ENCODE measurements at places on chromosomes 16 and 17.
A peak's percentile ranks its signal among the peaks of the same experiment; 100 is the strongest.

DNA sequence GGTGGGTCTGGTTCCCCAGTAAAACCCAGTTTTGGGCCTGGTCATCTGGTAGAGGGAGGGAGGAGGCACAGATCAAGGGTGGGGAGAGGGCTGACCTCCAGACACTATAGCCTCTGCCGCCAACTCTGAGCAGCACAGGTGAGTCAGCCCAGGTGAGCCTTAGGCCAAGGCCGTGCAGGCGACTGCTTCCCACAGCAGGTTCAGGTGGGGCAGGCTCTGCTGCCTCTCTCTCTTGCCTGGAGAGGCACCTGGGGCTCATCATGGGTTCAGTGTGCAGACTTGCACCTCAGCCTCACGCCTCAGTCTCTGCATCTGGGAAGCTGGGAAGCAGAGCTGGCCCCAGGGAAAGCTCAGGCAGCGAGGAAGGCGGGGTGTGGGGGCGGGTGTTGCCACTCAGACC, 37.8 kb upstream of the IL34 start:
- no peak for DNase-seq

DNA sequence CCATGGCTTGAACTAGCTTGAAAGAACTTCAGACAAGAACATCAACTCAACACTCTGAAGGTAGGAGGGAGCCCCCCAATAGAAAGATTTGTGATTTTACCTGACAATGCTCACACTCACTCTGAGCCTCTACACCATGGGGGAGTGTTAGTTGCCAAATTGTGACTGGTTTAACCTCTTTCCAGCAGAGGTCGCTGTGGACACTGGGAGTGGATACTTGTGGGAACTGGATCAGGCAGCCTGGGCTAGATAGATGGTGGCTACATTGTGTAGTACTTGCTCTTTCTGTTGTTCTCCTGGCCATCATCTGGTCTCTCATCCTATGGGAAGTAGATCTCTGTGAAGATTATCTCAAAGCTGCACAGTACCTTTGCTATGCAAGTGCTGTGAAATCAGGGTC, 2.9 kb downstream of the SMPD3 start:
- DNase-seq: peak; percentile 42

DNA sequence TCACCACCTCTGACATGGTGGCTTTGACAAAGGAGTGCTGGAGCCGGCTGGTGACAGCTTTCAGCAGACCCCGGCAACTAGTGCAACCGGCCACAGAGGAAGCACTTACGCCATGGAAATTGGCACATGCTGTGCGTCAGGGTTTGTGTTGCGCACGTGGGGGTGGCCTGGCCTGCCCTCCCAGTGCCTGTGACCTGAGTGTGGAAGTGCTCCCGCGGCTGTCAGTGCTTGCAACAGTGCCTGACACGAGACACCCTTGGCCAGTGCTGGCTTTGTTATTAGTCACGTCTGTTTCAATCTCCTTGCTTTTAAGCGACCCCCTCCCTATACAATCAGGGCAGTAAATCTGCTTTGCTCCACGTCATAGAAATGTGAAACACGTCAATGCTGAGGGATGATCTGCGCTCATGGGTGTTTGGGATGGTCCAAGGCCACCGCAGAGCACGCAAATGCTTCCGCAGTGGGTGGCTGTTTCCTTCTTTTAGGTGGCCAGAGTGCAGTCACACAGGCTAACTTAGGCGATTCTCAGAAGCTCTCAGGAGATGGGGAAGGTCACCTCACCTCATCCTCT, 64.3 kb downstream of the PGS1 start:
- DNase-seq: no peak

GRCh38 chr17:32525122-32525521, 38.3 kb downstream of the CDK5R1 start:
- DNase-seq: no peak

- DNase-seq: no peak
These were observed 30.3 kb upstream of the CDH15 start for GRCh38 chr16:89140981-89141883.

DNA sequence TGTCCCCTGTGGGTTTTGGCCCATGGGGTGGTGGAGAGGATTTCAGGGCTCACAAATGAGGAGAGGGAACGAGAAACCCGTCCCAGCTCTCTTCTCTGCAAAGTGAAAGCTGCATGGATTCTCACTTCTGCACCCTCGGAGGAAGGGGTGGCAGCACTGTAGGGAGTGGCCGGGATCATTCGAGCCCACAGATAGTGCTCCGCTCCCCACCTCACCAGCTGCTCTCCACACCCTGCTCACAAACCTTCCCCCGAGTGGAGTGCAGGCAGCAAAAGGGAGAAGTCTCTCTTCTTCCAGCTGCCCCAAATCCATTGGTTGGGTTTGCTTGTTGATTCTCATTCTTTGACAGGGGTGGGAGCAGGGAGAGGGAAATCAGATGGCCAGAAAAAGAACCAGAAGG, 20.1 kb downstream of the STAT5A start:
- DNase-seq: no peak

DNA sequence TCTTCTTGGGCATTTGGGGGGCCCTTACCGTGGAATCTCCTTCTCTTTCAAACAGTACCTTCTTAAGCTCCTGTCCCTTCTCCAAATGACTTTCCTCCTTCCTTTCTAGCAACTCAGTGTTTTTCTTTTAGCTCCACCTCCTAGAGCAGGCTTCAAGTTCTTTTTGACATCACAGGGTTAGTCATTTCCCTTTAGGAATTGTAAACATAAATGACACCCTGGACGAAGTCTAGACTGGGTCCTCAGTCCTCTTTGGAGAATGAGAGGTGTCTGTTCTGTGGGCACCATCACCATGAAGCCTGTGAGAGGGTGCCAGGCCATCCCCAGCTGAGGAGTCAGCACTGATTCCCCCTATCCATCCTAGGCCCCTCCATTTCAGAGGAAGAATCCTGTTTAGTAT, 94.7 kb downstream of the SALL1 start:
- no peak for DNase-seq

DNA sequence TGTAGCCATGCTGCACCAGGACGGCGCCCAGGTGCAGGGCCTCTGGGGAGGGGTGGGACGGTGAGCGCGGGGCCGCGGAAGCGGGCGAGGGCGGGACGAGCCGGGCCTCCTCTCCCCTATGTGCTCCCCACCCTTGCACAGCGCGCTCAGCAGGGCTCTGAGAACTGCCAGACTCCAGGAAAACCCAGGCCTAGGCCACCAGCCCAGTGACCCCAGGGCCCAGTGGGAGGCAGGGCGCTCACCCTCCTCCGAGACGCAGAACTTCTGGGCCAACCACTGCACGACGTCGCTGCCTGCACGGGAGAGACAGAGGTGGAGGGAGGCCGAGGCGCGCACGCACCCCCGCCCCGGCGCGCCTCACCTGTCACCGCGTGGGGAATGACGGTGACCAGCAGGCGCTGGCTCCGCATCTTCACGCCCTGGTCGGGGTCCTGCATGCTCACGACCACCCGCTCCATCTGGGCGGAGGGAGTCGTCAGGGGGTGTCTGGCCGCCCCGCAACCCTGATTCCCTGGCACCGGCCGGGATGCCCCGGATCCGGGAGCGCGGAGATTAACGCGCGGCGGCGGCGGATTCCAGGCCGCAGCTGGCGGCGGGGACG, 603 bp downstream of the RGS11 start:
- DNase-seq: peak; percentile 22

DNA sequence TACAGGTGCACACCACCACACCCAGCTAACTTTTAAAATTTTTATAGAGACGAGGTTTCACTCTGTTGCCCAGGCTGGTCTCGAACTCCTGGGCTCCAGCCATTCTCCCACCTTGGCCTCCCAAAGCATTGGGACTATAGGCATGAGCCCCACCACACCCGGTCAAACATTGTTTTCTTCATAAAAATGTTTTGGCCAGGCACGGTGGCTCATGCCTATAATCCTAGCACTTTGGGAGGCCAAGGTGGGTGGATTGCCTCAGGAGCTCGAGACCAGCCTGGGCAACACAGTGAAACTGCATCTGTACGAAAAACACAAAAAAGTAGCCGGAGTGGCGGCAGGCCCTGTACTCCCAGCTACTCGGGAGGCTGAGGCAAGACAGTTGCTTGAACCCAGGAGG, 12.1 kb downstream of the TMC6 start:
- no peak for DNase-seq

GRCh38 chr16:71358464-71358998, at the start of gene CALB2:
Gene CALB2 (plus strand): TSS chr16:71358723. CDS start chr16:71358793, 70 bp downstream.
- DNase-seq: peak; percentile 69

DNA sequence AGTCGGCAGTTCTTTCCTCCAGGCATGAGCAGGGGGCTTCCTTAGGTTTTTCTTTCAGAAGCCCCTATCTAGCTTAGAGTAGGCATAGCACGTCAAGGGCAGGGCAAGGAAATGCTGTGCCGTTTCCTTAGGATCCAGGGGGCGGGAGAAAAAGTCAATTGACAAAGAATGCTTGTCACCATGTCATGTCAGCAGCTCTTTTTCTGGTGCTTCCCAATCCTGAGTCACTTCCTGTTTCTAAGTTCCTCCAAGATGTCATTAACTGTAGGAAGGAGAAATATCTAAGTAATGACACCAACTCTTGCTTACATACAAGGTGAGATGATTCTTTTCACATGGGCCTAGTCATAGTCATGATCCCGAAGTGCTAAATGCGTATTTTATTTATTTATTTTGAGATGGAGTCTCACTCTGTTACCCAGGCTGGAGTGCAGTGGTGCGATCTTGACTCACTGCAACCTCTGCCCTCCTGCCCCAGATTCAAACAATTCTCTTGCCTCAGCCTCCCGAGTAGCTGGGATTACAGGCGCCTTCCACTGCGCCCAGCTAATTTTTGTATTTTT, 35.2 kb downstream of the GJC1 start:
- no peak for DNase-seq

- no peak for DNase-seq
These were observed 346.2 kb upstream of the TBX2 start for GRCh38 chr17:61053469-61053868.

DNA sequence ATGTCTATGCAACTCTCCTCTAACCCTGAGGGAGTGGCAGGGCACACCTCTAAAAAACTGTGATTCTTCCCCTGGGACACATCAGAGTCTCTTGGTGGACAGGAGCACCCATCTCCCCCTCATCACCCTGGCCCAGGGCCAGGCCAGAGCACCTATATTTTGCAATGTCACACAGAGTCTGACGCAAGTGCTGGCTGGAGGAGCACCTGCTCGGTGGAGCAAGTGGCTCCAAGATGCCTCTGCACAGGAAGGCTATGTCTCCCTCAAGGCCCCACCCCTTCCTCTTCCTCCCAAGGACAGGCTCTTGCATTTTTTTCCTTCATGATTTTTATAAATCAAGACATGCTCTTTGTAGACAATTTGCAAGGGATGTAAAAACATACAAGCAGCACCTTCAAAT, 13.3 kb downstream of the SNN start:
- DNase-seq: no peak

- no peak for DNase-seq
These were observed 1.1 kb downstream of the KRT31 start for GRCh38 chr17:41396340-41396739.

- DNase-seq: no peak
These were observed 30.2 kb downstream of the TANC2 start for GRCh38 chr17:62996221-62996620.

DNA sequence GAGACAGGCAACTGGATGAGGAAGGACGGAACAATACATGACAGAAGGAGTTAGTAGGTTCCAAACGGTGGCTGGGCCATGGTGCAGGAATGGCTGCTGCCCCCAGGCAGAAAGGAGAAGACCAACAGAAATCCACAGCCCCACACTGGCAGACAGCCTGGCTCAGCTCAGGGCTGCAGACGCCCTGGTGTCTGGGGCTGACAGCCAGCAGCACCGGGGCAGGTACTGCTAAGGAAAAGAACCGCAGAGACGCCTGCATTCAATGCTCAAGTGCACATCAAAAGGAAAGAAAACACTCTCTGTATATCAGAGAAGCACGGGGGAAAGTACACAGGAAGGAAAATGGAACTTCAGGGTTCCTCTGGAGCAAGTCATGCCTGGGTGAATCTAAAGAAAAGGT, 53.4 kb downstream of the GAS7 start:
- no peak for DNase-seq

DNA sequence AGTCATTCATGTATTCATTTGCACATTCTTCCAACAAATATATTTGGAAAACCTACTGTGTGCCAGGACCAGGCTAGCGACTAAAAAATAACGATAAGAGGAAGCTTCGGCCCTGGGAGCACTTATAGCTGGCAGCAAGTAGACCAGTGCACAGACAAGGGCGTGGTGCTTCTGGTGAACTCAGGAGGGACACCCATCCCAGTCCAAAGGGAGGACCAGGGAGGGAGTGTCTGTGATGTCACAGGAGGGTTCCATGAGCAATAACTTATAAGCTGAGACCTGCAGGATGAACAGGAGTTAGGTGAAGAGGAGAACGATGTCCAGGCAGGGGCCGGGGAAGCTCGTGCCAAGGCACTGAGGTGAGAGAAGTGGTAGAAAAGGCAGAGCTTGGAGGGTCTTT, 17.4 kb upstream of the PHOSPHO1 start:
- DNase-seq: no peak

GRCh38 chr16:11094075-11094856, 149.9 kb downstream of the CLEC16A start:
- DNase-seq: peak; percentile 82

DNA sequence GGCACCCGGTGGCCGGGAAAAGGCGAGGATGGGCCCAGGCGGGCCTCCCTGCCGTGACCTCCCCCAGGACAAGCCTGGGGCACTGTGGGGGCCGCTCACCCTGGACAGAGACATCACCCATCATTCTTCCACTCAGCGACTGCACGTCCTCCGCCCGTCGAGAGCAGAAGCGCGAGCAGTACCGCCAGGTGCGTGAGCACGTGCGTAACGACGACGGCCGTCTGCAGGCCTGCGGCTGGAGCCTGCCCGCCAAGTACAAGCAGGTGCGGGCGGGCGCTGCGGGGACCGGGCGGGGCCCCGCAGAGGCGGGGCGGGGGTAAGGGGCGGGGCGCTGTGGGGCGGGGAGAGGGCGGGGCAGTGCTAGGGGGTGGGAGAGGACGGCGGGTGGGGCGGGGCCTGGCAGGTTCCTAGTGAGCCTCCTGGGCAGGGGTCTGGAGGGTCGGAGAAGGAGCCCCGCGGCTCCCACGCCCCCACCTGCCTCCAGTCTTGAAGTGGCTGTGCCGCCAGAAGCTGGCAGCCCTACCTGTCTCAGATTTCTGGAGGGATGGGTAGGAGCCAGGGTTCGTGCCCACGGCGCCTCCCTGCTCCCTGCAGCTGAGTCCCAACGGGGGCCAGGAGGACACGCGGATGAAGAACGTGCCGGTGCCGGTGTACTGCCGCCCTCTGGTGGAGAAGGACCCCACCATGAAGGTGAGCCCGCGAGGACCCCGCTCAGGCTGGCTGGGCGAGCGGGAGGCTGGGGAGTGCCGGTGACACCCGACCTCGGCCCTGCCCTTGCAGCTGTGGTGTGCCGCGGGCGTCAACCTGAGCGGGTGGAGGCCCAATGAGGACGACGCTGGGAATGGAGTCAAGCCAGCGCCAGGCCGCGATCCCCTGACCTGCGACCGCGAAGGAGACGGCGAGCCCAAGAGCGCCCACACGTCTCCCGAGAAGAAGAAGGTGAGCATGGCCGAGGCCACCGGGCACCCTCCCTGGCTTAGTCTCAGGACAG, 7.5 kb downstream of the NME3 start:
- no peak for DNase-seq

DNA sequence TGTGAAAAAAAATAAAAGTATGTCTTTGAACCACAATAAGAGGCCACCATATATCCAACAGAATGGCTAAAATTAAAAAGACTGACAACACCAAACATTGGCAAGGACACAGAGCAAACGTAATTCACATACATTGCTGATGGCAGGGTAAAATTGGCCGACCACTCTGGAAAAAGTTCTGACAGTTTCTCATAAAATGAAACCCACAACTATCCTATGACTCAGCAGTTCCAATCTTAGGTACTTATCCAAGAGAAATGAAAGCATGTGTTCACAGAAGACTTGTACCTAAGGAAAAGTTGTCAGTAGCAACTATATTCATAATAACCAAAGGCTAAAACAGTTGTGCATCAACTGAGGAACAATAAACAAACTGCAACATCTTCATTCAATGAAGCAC, 357.3 kb upstream of the XYLT1 start:
- DNase-seq: no peak
